ENCODE measurements at places on chromosomes 2 and 18. TPM values are rescaled to one million over a fixed set of nuclear protein-coding genes. Genes with fewer than 3 reads are reported as not detected.

Gene TTN
- 8.6 TPM for total RNA-seq

Gene CDH19
- total RNA-seq: 8.2 TPM

Gene NAT8
- total RNA-seq: not detected

Gene RND3
- 16.5 TPM for total RNA-seq

Gene ZNF385B
- 2.6 TPM for total RNA-seq

Gene DIPK1C
- total RNA-seq: 0.16 TPM

DNA sequence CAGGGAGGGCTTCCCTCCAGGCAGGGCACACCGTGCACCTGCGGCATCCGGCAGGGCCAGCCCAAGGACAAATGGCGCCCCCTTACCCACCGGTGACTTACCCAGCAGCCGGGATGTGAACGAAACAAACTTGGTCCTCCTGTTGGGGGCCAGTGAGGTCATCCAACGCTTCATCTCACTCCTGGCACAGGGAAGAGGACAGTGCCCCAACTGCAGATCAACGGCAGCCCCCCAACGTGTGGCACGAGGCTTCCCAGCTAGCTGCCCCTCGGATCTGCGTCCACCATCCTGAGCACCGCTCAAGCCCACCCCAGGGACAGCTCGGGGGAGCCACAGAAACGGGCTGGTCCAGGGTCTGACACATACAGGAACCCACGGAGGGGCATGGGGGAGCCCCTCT, 12.0 kb downstream of the SNORC start:
- DNase-seq: no peak

DNA sequence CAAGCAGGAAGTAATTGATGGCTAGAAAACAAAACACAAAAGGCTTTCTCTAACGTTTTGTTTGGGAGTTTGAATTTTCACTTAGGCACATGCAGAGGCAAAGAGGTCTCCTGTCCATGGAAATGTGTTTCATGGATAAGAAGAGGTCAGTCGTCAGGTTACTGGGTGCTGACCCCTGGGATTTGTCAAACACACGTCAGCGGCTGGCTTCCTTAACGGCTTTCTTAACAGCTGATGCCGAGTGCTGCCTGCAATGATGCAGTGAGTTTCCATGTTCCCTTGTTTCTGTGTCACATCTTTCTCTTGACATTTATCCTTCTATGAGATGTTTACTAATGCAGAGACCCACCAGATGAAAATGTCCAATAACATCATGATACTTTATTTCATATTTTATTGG, 31.7 kb downstream of the GPR39 start:
- no peak for DNase-seq

GRCh38 chr2:46296840-46297545, at the start of gene EPAS1:
Gene EPAS1, plus strand, starts transcription at chr2:46297407. Its CDS starts 505 bp downstream, at chr2:46297912.
- DNase-seq: peak; percentile 96

GRCh38 chr2:75226617-75227016, 27.3 kb upstream of the TACR1 start:
- no peak for DNase-seq

- DNase-seq: no peak
Observed at GRCh38 chr2:8447610-8448221, 234.1 kb upstream of the ID2 start.

DNA sequence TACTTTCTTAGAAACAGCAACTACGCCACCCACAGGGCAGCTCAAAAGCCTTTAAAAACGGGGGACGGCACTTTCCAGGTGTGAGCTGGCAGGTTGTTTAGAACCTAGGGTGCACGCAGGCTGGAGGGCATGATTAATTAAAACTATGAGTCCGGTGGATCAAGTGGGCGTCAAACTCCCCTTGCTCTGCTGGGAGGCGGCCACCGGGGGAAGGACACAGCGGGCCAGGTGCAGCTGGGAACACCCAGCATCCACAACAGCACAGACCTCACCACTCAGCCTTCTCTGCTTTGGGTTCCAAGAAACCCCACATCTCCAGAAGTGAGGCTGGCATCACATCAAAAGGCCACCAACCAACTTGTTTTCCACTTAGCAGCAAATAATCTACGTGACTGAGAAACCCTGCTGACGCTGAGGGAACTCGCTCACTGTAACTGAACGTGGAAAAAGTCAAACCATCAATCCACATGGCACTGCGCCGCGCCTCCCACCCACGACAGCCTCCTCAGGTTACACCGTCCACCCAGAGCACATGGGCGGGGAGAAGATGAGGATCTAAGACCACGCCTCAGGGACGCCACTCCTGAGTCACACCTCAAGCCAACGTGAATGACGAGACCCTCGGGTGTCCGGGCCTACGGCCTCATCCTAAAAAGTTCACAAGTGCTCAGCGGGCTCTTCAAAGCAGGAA, 118.2 kb downstream of the ZNF516 start:
- no peak for DNase-seq

GRCh38 chr2:56816666-56817065, 632.9 kb downstream of the CCDC85A start:
- DNase-seq: no peak

DNA sequence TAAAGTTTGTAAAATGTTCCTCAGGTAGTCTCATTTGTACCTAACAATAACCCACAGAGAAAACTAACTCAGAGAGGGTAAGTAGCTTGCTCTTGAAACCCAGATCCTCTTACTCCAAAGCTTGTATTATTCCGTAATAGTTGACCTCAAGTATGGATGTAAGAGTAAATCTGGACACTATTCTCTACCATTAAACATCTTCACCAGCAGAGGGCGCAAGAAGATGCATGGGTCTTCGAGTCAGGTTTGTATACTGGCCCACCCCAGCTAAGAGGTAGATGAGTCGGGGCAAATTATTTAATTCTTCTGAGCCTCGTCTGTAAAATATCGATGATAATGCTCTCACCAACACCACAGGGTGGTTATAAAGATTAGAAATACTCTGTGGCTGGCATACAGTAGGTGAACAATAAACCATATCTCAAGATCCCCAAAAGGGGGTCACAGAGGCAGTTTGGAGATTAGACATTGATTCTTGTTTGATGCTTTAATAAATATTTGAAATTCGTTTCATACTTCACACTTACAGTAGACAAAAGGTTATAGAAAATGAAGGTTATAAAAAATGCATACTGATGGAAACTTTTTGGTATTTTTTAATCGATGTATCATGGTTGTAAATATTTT, 3.5 kb upstream of the CABLES1 start:
- peak; percentile 64 for DNase-seq

- peak; percentile 49 for DNase-seq
Observed at GRCh38 chr18:67104700-67105284, 411.7 kb downstream of the DSEL start.

GRCh38 chr2:40201425-40201824, 250.5 kb downstream of the SLC8A1 start:
- DNase-seq: no peak

- DNase-seq: no peak
Observed at GRCh38 chr18:5759194-5759593, 136.1 kb downstream of the TMEM200C start.
